RWPE2 (cell line): ENCODE measurements at places on chromosomes 5 and 9.

DNA sequence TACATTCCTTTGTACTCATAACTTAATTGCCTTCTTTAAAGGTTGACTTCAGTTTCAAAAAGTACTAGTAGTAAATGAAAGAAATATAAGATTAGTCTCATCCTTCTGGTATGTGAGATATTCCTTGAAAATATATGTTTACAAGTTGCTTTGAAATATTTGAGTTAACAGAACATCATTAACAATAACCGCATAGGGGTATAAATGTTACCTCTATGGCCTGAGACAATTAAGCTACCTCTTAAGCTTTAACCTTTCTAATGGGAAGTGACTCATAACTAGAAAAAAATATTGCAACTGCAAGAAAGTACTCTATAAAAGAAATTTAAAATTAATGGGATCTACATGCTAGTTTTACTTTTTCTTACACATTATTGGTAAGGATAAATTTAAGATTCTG, 399.0 kb downstream of the CDH10 start:
- DNase-seq: no peak

DNA sequence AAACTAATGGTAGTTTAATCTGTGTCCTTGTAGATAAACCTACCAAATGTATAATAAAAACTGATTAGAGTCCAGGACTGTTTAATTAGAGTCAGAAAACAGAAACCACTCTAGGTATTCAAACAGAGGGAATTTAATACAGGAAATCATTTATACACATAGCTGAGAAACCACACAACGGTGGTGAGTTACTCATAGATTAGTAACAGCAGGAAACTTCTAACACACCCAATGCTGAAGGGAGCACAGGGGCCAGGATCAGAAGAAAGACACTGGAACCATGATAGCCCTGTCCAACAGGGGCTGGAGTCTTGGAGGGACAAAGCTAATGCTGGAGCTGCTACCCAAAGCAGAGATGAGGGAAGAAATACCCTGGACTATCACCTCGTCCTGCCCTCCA, 321.0 kb downstream of the ACTL7B start:
- no peak for DNase-seq

- DNase-seq: no peak
Measured at GRCh38 chr5:143284521-143284920, 119.0 kb downstream of the NR3C1 start.

DNA sequence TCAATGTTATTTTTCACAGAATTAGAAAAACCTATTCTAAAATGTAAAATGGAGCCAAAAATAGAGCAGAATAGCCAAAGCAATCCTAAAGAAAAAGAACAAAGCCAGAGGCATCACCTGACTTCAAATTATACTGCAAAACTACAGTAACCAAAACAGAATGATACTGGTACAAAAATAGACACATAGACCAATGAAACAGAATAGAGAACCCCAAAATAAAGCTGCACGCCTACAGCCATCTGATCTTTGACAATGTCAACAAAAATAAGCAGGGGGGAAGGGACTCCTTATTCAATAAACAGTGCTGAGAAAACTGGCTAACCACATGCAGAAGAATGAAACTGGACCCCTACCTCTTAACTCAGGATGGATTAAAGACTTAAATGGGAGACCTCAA, 65.8 kb upstream of the PDE4D start:
- DNase-seq: no peak

- DNase-seq: no peak
Measured at GRCh38 chr5:130708754-130709153, 456.3 kb downstream of the HINT1 start.

DNA sequence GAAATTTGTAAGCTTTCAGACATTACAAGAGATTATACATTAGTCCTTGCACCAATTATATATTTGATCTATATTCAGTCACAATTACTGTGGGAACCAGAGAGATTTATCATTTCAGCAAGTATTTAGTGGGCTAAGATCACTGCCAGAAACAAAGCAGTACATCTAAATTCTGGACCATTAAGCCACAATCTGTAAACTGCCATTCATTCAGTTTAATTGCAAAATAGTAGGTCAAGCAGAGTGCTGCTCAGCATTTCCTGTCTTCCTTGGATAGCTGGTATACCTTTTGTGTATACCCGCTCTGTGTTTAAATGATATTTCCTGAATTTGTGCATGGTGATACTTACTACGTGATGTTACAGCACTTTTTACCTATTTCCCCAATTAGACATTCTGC, 42.6 kb downstream of the CDH10 start:
- no peak for DNase-seq

DNA sequence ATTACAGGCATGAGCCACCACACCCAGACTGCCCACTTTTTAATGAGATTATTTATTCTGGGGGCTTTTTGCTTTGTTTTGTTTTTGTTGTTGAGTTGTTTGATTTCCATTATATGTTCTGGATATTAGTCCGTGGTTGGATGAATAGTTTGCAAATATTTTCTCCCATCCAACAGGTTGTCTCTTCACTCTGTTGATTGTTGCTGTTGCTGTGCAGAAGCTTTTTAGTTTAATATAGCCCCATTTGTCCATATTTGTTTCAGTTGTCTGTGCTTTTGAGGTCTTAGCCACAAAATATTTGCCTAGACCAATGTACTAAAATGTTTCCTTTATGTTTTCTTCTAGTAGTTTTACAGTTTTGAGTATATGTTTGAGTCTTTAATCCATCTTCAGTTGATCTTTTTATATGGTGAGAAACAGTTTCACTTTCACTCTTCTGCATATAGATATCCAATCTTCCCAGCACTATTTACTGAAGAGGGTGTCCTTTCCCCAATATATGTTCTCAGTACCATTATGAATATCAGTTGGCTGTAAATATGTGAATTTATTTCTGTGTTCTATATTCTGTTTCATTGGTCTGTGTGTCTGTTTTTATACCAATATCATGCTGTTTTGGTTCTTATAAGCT, 30.2 kb upstream of the TBCA start:
- DNase-seq: no peak

- no peak for DNase-seq
Measured at GRCh38 chr9:72383978-72384709, 19.1 kb upstream of the ZFAND5 start.

DNA sequence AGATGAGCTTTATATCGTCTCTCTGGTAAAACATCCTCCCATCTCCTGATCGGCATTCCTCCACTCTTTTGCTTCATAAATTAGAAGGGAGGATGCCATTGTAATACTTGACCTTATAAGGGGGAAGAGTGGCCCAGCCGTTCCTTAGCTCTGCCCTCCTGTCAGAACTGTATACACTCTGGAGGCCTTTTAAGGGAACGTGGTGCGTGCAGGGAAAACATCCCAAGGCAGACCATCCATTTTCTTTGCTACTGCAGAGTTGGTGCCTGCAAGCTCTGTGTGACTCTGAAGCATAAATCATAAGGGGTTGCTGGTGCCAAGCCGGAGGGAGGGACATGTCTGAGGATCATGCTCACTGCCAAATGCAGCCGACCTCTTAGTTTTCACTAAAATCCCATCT, 90.4 kb downstream of the PGM5 start:
- no peak for DNase-seq

GRCh38 chr9:120948824-120949223, 22.2 kb upstream of the TRAF1 start:
- DNase-seq: no peak

DNA sequence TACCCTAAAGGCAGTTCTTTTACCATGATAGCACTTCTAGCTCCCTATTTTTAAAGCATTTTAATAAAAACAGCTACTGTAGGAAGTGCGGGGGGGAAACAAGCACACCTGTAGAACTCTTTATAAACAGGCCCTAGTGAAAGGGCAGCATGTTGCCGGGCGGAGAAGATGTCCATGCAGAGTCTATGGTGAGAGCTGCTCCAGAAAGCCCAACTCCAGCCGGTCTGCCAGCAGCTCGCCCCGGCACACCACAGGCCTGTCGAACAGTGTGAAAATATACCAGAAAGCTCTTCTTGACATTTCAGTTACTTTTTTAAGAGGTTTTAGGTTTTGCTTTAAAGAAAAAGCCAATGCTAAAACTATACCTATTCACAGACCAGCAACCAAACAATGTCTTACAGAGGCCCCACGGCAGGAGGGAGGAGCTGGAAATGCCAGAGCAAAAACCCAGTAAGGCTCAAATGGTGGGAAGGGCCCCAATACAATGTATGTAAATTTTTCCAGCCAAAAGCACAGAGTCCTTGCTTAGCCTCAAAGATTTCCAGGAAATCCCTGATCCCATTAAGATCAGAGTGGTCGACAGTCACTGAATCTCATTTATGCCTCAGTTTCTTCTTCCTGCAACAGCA, 121.2 kb downstream of the SAXO1 start:
- DNase-seq: no peak

DNA sequence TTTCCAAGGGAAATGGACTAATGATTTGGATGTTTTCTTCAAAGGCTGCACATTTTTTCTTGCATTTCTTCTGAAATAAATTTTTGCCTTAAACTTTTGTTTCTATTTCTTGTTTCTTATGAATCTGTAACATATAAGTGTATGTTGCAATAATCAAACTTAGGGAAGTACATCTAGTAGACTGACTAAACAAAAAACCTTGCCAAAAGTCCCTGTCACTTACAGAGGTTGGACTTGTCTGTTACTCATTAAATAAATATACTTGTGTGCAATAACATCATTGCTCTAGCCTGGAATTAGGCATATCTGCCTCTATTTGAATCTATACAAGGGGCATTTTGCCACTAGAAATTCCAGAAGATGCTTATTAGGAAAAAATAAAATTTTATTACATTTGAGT, 56.6 kb downstream of the C6 start:
- no peak for DNase-seq

GRCh38 chr5:161096581-161096980, 244.6 kb upstream of the ATP10B start:
- no peak for DNase-seq

- DNase-seq: no peak
Measured at GRCh38 chr5:50738864-50739263, 72.4 kb downstream of the PARP8 start.

- DNase-seq: no peak
Measured at GRCh38 chr5:112125903-112126302, 293.2 kb downstream of the EPB41L4A start.

- DNase-seq: no peak
Measured at GRCh38 chr5:108356286-108356685, 25.6 kb downstream of the FBXL17 start.
